ENCODE measurements at places on chromosomes 11 and 22.

DNA sequence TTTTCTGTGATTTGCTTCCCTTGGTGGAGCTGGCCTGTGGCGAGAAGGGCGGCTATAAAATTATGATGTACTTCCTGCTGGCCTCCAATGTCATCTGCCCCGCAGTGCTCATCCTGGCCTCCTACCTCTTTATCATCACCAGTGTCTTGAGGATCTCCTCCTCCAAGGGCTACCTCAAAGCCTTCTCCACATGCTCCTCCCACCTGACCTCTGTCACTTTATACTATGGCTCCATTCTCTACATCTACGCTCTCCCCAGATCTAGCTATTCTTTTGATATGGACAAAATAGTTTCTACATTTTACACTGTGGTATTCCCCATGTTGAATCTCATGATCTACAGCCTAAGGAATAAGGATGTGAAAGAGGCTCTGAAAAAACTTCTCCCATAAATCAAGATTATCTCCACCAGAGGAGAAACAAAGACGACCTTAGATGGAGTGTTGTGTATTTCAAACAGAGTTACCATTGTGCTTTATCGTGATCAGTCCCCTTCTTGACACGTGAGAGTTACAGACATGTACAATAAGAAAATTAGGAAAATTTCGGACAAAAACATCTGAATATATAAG is 2.1 kb downstream of the OR9G1 start:
- no peak for DNase-seq

DNA sequence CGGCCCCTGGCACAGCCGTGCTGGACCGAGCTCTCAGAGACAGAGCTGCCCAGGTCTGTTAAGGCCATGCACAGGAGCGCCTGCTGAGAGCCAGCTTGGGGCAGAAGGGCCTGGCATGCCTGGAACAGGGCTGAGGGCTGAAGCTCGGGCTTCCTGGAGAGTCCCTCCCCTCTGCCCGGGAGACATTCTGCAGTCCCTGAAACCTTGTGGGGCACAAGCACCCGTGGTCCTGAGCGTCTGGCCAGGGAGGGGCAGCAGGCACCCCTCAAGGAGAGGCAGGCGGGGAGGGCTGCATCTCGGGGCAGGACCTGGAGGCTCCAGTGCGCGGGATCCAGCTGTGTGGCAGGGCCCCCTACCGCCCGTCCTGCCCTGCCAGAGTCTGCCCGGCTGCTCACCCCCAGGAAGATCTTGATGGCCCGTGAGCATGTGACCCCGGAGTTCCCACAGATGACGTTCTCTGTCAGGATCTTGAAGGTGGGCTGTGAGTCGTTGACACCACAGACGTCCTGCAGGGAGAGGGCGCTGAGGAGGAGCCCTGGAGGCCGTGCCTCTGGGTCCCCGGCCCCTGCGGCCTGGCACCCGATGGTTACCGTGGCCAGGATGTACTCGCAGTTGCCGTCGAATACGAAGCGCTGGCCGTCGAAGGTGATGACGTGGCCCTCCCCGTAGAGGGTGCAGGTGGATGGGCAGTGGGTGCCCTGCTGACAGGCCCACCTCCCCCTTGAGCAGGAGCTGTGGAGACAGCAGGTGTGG is 10.9 kb downstream of the MUC6 start:
- DNase-seq = no peak

DNA sequence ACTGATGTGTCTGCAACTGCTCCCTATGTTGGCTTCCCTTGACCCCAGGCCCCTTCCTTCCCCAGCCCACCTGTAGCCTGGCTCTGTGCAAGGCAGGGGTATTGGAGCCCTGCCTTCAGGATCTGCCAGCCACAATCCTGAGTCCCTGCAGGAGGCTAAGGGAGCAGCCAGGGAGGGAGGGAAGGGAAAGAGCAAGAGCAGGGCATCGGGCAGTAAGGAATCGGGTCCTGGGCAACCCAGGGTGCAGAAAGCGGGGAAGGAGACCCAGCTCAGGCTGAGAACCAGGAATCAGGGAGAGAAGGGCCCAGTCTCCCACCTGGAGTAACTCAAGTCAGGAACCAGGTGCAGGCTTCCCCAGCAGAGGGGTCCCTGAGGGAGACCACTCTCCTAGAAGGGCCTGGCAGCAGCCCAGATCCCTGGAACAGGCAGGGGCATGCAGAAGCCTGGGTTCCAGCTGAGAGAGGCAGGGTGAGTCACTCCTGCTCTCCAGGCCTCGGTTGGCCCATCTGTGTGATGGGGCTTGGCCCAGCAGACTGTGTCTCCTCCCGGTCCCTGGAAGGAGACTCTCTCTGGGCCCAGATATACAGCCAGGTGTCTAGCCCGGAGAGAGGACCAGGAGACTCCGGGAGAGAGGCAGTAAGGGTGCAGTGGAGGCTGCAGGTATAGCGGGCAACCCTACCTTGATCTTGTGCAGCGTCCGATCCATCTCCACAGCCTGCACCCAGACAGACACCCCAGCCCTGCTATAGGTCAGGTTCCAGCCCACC is 13.4 kb downstream of the STARD10 start:
- DNase-seq = no peak

DNA sequence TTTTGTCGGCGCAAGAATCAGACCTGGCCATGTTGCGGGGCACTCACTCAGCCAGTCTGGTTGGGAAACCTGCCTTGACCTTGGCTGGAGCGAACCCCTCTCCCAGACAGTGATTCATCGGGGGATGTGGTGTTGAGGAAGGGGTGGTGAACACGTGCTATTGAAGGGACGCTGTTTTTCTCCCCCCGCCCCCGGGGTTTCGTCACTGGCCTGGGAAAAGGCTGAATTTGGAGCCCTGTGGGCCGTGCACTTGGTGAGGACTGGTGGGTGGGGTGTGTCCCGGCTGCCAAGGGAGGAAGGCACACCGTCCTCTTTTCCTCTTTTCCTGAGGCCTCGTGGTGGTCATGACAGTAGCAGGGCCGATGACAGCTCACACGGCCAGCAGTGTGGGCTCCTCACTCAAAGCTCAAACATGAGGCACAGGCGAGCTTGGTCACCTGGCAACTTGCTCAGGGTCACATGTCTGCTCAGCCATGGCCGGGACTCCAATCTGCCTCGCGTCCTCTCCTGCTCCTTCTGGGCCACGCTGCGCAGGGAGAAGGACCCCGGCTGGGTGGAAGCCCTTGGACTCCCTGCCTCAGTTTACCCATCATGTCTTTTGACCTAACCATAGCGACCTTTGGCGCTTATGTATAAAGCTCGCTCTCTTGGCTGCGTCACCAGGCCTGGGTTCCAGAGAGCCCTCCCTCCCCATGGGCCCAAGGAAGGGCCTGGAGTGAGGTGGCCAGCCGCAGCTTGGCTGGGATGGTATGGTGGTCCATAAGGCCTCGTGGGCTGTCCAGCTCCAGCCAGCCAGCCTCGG is 49.4 kb downstream of the SMIM38 start:
- DNase-seq = no peak

GRCh38 chr11:134592391-134592990 is 180.4 kb upstream of the B3GAT1 start:
- DNase-seq = peak; percentile 18

- no peak for DNase-seq
Observed at GRCh38 chr11:2671748-2672147, 28.0 kb downstream of the KCNQ1OT1 start.

- DNase-seq = no peak
Observed at GRCh38 chr11:85844439-85845123, 10.6 kb upstream of the CCDC83 start.

DNA sequence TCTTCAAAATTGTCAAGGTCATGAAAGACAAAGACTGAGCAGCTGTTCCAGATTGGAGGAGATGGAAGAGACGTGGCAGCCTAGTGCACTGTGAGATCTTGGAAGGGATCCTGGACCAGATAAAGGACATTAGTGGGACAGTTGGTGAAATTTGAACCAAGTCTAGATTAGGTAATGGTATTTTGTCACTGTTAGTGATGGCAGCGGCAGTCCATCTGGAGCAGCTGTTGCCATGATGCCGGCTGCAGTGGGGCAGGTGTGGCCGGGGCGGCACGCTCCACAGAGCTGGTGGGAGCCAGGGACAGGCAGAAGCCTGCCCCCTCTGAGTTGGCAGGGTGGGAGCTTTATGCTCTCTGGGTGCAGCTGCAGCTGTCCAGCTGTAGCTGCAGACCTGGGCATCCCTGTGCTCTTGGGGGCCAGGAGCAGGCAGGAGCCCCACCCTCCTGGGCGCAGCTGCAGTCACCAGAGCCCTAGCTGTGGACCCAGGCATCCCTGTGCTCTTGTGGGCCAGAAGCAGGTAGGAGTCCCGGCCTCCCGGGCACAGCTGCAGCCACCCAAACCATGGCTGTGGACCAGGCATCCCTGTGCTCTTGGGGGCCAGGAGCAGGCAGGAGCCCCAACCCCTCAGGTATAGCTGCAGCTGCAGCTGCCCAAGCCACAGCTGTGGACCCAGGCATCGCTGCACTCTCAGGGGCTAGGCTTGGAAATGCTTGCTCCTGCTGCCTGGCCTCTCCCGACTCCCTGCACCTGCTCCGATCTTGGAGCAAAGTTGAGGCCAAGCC is 20.7 kb downstream of the DIXDC1 start:
- no peak for DNase-seq

GRCh38 chr11:89613911-89614310 is 96.2 kb upstream of the TRIM77 start:
- no peak for DNase-seq

- no peak for DNase-seq
Observed at GRCh38 chr22:36027935-36028645, 534 bp downstream of the RBFOX2 start.

DNA sequence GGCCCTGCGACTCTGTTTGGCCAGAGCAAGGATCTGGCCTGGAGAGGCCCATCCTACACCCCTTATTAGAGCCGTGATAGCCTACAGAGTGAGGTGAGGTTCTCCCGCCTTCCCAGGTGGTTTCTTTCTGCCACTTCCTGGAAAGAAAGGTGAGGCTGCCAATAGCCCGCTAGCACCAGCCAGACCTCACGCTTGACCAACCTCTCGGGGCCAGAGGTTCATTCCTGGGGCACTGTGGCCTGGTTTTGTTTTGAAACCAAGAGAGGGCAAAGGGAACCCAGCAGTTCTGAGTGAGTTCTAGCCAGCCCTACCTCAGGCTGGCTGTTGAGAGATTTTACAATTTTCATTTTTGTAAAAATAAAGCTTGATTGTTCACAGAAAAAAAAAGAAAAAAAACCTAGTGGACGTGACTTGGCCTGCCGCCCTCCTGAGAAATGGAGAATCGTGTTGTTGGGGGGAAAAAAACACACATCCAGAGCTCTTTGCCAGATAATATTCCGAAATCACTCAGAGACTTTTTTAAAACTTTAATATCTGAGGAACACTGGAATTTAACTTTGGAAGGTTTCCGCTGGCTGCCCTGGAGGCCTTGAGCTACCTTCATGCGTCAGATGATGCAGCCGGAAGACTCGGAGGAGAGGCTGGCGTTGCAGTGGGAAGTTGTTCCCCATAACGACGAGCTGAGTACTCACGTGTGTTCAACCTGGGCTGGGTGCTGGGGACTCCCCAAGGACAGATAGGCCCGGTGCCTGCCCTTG is 84.5 kb downstream of the BCR start:
- no peak for DNase-seq
